ENCODE measurements at places on chromosomes 6 and 20.
A peak's percentile ranks its signal among the peaks of the same experiment; 100 is the strongest.

GRCh38 chr6:130215526-130215925 is 7.2 kb downstream of the SAMD3 start:
- no peak for DNase-seq

GRCh38 chr6:16045238-16045637 is 83.6 kb upstream of the MYLIP start:
- no peak for DNase-seq

DNA sequence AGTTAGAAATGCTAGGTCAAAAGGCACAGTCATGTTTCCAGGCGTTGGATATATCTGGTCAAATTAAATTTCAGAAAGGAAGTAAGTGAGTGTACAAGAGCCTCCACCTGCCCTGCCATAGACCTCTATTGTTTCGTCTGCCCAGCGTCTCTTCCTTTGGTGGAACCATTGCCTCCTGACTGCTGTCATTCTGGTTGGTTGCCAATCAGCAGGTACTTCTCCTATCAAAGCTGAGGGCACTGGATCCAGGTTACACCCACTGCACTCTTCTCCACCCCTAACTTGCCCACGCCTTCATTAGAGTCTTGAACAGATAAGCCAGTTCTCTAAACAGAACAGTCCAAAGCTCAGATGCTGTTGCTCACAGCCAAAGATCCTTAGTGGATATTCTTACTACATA is 2.6 kb upstream of the WFDC5 start:
- no peak for DNase-seq

DNA sequence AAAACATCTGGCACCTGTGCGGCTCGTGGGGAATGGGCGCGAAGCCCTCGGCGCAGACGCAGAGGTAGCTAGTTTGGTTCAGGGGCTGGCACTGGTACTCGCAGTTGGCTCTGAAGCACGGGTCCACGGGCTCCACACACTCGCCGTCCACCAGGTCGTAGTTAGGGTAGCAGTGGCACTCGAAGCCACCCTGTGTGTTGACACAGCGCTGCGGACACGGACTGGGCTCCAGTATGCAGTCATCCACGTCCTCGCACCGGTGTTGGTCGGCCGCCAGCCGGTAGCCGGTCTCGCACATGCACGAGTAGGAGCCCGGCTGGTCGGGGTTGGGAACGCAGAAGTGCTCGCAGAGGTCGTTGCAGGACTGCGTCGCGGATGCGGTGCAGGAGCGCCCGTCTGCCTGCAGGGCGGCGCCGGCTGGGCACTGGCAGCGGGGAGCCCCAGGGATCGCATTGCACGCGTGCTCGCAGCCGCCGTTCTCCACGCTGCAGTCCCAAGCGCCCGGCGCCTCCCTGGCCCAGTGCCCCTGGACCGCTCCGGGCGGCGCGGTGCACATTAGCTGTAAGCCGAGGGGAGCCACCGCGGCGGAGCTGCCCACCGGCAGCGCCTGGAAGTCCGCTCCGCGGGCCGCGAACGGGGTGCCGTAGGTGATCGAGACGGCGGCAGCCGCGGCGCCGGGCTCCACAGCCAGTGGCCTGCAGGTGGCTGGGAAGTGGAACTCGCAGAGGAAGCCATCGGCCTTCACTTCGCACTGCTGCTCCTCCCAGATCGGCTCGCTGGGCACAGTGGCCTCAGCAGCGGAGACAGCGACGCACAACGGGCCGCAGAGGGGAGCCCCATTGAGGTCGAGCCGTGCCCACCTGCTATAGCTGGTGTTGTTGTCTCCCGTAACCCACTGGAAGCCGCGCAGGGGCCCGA is 930 bp downstream of the THBD start:
- no peak for DNase-seq

- no peak for DNase-seq
These were observed 2.8 kb downstream of the AGER start for GRCh38 chr6:32181148-32181702.

DNA sequence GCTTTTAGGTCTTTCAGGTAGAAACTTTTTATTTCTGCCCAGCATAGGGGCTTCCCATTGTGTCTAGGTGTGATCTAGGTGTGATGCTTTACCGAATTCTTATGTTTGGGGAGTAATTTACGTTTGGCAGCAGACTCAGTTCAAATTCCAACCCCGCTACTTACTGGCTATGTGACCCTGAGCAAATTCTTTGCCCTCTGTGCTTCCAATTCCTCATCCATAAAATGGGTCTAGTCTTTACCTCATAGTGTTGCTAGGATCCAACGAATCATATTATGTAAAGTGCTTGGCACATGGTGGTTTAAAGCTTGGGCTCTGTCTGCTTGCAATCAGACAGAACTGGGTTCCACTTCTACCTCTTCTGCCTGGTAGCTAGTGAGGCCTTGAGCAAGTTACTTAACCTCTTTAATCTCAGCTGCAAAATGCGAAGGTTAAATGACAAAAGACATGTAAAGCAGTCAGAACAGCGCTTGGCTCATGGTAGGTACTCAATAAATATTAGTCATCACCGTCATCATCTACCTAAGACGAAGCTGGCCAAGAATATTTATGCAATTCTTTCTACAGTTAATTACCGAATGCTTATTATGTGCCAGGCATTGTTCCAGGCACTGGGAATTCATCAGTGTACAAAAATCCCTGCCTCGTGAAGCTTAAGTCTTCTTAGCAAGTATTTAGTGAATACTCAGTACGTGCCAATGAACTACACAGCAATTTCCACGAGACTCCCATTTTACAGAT is 1.0 kb downstream of the NSFL1C start:
- no peak for DNase-seq

- DNase-seq, result no peak
These were observed 80.4 kb downstream of the ARID1B start for GRCh38 chr6:156857573-156857972.

- DNase-seq, result no peak
These were observed 12.1 kb upstream of the PGC start for GRCh38 chr6:41759106-41759904.

DNA sequence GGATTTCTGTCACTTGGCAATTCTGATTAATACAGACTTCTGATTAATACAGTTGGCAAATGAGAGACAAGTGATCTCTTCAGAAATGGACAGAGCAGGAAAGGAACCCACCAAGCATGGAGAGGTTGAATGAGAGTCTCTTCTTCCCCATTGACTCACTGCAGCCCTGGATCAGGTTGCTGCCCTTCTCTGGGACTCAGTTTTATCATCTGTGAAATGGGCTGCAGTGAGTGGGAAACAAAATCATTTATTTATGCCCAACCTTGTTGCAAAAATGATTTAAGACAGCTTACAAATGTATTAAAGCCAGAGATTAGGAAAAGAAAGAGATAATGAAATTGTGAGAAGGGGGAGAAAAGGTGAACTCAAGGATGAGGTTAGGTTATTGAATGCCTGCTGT is 20.8 kb upstream of the RSPO4 start:
- DNase-seq, result no peak

- DNase-seq, result no peak
These were observed 208.4 kb downstream of the PREX1 start for GRCh38 chr20:48619126-48620101.

DNA sequence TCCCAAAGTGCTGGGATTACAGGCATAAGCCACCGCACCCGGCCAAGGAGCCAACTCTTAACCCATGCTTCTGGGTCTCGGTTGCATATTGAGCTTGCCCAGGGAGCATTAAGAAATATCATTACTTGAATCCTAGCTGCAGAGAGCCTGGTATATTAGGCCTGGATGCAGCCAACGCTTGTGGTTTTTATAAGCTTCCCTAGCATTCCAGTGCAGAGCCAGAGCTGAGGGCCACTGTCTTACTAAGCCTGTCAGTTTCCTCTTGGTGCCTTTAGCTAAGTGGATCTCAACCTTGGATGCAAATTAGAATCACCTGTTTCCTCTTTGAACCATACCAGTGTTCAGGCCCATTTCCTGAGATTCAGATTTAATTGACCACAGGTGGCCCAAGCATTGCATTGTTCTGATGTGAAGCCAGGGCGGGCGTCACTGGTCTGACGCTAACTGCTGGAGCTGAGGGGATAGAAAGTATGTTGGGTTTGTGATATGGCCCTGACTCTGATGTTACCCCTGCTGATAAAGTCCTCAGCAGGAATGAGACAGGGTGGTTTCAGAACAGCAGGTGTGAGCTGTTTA is 76.3 kb downstream of the BTBD3 start:
- DNase-seq, result no peak

DNA sequence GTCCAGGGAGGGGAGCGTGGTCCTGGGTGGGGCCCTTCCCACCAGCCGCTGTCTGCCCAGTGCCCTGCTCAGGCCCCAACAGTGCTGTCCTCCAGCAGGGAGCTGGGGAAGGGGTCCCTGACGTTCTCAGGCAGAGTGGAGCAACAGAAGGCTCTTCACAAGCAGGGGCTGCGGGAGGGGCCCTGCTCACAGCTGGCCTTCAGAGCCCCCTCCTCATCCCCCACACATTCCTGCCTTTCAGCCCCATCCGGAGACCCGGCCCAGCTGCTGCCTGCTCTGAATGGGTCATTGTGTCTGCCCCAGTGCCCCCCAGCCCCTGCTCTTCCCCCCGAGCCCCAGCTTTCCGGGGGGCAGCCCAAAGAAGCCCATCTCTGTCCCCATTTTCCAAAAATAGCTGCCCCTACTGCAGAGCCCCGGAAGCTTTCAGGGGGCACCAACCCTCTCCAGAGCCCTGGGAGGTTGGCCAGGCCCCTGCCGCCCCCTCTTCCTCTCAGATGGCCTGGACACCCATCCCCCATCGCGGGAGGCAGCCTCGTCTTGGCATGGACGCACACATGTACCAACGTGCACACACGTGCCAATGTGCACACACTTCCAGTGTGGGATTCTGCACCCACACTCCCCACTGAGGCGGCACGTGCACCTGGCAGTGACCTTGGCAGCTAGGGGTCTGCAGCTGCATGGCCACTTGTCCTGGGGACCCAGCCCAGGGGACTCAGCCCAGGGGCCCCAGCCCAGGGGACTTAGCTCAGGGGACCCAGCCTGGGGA is 3.7 kb downstream of the COL20A1 start:
- no peak for DNase-seq

- no peak for DNase-seq
These were observed 27.3 kb downstream of the SLC2A4RG start for GRCh38 chr20:63766695-63767426.

DNA sequence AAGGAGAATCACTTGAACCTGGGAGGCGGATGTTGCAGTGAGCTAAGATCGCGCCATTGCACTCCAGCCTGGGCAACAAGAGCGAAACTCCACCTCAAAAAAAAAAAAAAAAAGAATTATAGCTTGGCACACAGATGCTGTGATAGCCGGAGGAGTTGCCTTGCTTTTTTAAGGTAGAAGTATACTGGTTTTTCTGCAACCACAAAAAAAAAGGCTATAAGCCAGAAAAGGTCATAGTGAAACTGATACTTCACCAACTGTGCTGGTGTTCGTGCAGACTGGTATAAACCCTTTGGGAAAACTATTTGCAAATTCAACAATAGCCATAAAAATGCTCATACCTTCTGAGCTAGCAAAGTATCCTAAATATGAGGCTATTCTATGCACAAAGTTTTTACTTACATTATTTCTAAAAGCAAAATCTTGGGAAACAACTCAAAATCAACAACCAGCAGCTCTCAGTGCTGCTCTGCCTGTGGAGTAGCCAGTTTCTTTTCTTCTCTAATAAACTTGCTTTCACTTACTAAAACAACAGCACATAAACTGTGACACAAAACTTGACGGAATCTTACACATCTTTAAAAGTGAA is 44.0 kb downstream of the B4GALT5 start:
- no peak for DNase-seq

- DNase-seq, result no peak
These were observed 214.9 kb upstream of the CST7 start for GRCh38 chr20:24734139-24734538.

GRCh38 chr6:43764772-43765171 is 5.2 kb upstream of the VEGFA start:
- DNase-seq, result no peak

GRCh38 chr6:162485464-162485863 is 242.1 kb downstream of the PRKN start:
- DNase-seq, result no peak

- no peak for DNase-seq
These were observed 36.2 kb upstream of the E2F3 start for GRCh38 chr6:20365456-20365855.

GRCh38 chr6:11650025-11650696 is 112.6 kb downstream of the TMEM170B start:
- DNase-seq, result peak; percentile 84

DNA sequence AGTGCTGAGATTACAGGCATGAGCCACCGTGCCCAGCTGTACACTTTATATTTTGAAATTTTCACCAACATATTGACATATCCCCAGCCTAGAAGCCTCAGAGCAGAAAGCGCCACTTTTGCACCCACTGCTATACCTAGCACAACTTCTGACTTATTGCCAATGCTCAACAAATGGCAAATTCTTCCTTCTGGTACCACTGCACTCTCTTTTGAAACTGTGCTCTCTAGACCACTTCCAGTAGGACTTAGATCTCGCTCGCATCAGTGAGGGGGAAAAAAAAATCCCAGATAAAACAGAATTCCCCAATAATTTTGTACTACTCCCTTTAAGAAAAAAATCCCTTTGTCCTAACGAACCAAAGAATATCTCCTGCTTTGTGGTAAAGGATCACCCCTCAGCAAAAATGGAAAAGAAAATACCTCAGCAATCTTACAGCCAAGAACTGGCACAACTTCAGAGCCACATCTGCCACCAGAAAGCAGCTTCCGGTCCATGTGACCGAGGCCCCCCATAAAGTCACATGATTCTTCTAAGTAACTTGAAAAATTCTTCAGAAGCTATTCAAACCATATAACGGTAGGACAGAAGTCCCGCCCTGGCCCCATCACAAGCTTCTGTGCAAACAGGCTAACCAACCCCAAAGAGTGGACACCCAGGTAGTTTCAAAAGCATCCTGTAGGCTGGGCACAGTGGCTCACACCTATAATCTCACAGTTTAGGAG is 18.5 kb upstream of the IL17F start:
- no peak for DNase-seq

DNA sequence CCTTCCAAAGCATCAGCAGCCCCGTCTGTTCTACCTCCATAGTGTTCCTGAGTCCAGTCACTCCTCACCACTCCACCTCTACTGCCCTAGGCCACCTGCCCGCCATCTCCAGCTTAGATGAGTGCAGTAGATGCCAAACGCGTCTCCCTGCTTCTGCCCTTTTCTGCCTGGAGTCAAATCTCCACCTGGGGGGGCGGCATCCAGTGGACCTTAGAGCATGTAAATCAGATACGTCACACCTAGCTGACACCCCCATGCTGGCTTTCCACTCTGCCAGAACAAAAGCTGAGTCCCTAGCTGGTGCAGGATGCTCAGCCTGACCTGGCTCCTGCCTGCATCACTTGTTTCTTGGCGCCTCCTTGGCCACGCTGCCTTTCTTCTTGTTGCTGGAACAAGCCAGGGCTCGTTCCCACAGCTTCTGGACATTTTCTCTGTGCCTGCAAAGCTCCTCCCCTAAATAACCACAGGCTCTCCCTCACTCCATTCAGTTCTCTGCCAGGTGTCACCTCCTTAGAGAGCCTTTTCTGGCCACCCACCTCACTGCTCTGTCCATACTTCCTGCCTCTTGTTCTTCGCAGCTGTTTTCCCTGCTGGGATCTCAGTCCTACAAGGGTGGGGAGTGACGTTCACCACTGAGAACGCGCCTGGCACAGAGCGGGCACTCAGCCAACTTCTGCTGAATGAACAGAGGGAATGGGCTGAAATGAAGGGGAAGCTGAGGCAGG is 5.8 kb downstream of the DDR1 start:
- DNase-seq, result no peak

GRCh38 chr6:63307581-63308246 is 12.1 kb downstream of the LGSN start:
- DNase-seq, result no peak

- DNase-seq, result peak; percentile 98
These were observed 671.4 kb downstream of the RFPL4B start for GRCh38 chr6:113018351-113019151.

- DNase-seq, result no peak
These were observed 139.1 kb downstream of the HDGFL1 start for GRCh38 chr6:22708469-22708868.

- no peak for DNase-seq
These were observed 160.2 kb downstream of the MTFR2 start for GRCh38 chr6:136089876-136090275.

Data from astrocyte of the cerebellum (primary cell).